ENCODE measurements at places on chromosomes 3 and 15.

GRCh38 chr3:53498806-53499641 lies 4.6 kb downstream of the CACNA1D start:
- DNase-seq, result no peak

GRCh38 chr15:62173215-62173614 lies 8.1 kb upstream of the C2CD4B start:
- no peak for DNase-seq

DNA sequence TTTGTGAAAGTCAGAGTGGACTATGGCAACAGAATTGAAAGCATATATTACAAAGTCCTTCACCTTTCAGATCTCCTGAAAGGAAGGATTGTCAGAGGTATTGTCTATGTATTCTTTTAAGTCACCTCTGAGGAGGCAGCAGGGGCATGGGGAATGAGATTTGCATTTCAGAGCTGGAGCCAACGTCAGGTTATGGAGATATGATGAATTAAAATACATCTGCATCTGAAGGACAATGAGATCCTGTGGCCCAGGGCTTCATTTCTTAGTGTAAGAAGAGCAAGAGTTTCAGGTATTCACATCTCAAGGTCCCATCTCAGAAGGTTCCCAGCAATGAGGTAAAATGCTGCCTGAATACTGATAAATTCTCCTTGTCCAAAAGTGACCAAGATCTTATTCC lies 695.8 kb downstream of the TUSC7 start:
- no peak for DNase-seq

DNA sequence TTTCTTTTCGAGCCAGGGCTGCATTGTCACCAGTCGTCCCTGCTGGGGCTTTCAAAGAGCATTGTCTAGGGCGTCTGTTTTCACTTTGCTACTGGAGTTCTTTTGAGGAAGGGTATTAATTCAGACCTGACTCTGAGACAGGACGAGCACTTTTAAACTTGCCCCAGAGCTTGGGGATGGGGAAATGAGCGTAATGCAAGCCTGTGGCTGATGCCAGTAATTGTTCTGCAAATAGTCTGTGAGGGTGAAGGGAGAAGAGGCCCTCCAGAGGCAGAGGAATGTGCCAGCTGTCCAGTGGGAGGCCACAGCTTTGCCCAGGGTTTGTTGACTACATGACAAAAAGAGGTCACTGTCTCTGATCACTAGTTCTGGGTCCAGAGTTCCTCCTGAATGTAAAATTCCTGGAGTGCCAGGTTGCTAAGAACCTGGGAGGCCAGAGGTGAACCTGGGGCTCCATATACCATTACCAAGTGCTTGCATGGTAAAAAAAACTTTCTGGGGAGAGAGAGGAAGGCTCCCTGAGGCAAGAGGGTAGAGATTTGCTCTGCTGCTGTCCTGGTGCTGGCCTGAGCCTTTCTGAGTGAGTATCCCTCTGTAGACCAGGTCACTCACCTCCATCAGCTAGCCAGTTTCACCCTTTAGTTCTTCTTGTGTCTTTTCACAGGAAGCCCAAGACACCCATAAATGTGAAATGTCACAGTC lies 14.8 kb downstream of the EEFSEC start:
- DNase-seq, result no peak

GRCh38 chr3:69647511-69648110 lies 91.7 kb upstream of the MITF start:
- no peak for DNase-seq

DNA sequence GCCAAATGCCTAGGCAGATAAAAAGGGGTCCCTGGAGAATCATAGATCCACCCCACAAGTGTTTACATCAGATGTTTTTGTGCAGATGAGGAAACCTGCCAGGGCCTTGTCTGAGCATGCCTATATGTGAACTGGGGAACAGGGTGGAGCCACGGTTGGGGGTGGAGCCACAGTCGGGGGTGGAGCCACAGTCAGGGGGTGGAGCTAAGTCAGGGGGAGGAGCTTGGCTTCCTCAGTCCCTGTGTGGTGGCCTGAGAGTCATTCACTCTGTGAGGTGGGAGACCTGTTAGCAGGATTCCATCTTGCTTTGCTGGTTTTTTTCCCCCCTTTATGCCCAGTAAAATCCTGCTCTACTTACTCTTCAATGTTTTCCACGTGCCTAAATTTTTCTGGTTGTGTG lies 57.8 kb upstream of the TGFBR2 start:
- no peak for DNase-seq
